ENCODE measurements at places on chromosomes 5 and 9.

- no peak for DNase-seq
Measured at GRCh38 chr5:123340928-123341327, 82.3 kb downstream of the CEP120 start.

- no peak for DNase-seq
Measured at GRCh38 chr5:61401726-61402125, 69.7 kb downstream of the ZSWIM6 start.

DNA sequence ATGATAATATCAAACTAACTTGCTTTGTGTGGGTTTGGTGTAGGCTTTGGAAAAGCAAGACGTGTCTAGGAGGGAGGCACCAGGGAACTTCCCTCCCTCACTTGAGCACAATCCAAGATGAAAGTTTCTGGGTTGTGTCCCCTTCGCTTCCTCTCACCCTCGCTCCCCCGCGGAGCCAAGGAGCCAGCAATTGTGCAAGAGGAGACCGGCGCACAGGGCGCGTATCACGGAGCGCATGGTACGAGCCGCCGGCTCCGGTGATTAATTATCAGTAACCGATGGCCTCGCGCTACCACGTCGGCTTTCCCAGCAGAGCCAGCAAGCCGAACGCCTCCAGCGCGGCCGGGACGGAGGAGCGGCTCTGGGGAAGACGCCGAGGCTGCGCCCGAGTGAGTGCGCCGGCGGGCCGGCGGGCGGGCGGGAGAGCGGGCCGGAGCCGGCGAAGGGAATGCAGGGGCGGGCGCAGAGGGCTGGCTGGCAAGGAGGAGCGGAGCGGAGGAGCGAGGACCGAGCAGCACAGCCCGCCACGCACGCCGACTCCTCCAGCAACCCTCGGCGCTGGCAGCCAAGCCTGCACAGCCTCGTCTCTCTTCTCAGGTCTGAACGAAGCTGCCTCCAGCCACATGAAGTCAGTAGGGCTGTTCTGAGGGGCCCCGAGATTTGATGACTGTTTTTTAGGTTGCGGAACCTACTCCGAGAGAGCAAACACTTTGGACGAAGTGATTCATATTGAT is 143.6 kb downstream of the BNC2 start:
- no peak for DNase-seq

GRCh38 chr9:27247756-27248155 is 49.2 kb downstream of the EQTN start:
- no peak for DNase-seq

- DNase-seq = no peak
Measured at GRCh38 chr5:101429241-101429640, 526.2 kb upstream of the ST8SIA4 start.

DNA sequence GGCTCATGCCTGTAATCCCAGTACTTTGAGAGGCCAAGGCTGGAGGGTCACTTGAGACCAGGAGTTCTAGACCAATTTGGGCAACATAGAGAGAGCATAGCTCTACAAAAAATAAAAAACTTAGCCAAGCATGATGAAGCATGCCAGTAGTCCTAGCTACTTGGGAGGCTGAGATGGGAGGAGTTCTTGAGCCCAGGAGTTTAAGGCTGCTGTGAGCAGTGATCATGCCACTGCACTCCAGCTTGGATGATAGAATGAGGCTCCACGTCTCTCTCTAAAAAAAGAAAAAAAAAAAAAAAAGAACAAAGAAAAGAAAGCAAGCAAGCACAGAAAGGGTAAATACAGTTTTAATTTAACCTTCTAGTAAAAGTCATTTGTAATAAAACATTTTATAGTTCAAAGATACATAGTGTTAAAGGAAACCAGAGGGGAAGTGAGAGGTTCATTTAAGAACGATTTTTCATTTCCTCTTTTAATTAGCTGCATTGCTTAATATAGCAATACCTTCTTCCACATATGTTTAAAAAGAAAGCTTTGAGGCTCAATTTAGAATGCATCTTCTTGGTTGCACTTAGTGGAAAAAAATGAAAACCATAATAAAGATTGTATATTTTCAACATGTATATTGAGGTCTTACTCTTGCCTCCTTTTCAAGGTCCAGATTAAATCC is 14.9 kb downstream of the GAPT start:
- no peak for DNase-seq

GRCh38 chr5:97454015-97454414 is 271.0 kb upstream of the RIOK2 start:
- no peak for DNase-seq

DNA sequence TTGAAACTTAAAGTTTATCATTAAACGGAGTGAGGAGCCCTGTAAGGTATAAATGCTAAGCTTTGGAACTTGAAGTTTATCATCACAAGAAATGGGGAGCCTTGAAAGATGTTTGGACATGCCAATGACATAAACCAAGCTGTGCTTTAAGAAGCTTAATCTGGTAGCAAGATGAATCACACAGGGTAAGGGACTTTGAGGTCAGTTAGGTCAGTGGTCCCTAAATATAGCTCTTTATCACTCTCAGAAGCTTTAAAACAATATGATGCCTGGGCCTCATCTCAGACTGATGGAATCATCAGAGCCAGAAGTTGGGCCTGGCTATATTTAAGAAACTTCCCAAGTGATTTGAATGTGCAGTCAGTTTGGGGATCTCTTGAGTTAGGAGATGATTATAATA is 85.7 kb downstream of the TNC start:
- DNase-seq = no peak

DNA sequence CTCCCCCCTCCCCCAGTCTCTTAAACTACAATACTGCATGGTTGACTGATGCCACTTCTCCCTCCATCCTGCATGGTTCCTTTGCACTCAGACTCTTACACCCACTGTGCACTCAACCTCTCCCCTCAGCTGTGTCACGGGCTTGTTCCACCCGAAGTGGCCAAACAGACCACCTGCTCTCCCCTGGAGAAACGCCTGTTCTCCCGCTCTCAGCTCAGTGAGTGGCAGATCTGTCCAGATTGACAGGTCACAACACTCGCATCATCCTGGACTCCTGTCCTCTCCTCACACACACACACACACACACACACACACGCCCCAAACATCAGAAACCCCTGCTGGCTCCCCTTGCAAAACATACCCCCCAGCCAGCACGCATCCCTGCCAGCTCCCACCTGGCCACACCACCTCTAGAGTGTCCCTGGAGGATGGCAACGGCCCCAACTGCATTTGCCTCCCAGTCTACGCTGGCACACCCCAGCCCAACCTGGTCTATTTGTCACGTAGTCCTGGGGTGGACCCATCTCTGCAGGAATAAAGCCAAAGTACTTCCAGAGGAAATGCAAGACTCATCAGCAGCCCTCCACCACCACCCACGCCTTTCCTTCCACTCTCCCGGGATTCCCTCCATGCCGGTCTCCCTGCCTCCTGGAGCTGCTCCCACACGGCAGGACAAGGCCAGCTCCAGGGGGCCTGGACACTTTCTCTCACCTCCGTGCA is 2.9 kb downstream of the OR2V1 start:
- DNase-seq = no peak

- no peak for DNase-seq
Measured at GRCh38 chr5:55387865-55388264, 80.1 kb downstream of the MTREX start.

GRCh38 chr5:171615705-171616640 is 169.6 kb upstream of the SMIM23 start:
- DNase-seq = no peak

DNA sequence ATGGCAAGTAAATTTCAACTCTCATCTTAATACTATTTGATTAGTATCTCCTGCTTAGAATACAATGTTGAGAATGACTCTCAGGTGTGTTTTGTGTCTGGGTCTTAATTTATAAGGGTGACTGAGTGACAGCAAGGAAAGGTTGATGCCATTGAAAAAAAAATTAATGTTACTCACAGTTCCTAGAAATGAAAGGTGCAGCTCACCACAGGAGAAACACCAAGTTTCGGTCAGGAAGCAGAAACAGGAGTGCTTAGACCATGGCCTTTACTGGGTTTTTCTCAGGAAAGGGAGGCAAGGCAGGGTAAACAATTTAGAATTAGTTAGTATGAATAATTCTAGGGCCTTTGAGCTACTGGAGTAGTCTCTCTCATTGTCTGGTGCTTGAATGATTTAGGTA is 159.2 kb upstream of the C9orf72 start:
- DNase-seq = no peak

GRCh38 chr9:85569988-85570387 is 171.8 kb downstream of the AGTPBP1 start:
- DNase-seq = no peak

DNA sequence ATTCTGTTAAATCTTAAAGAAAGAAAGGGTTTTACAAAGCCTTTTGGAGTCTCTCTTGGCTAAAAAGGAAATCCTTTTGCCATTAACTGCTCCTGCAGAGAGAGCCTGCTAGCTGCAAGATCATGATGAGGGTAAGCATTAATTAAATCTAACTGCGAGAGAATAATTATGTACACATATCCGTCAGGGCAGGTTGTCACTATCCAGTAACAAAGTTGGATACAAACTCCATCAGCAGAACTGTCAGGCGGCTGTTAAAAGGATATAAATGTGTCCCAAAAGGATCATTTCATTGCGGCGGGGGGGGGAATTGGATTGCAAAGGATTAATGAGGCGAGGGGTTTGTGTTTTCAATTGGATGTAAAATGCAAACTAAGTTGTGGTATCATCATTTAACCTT is 289.3 kb downstream of the ASTN2 start:
- no peak for DNase-seq

DNA sequence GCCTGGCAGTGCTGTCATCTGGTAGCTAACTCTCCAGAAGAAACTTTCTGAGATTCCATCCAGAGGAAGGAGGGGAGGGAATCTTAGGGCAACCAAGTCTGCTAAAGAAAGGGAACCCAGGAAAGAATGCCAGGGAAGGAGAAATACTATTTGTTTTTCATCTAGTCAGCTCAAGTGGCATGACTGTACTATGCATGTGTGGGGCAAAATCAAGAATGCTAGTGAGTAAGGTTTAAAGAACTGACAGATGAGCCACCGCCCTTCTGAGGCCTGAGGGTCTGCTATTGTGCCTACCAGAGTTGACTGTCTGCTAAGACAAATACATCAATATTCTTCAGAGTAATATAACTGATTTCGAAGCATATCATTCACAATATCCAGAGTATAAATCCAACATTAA is 204.2 kb downstream of the SLC12A2 start:
- DNase-seq = no peak

- no peak for DNase-seq
Measured at GRCh38 chr5:34450338-34450737, 205.8 kb upstream of the RAI14 start.

GRCh38 chr9:121700165-121700831 is 48.9 kb downstream of the DAB2IP start:
- peak; percentile 63 for DNase-seq

DNA sequence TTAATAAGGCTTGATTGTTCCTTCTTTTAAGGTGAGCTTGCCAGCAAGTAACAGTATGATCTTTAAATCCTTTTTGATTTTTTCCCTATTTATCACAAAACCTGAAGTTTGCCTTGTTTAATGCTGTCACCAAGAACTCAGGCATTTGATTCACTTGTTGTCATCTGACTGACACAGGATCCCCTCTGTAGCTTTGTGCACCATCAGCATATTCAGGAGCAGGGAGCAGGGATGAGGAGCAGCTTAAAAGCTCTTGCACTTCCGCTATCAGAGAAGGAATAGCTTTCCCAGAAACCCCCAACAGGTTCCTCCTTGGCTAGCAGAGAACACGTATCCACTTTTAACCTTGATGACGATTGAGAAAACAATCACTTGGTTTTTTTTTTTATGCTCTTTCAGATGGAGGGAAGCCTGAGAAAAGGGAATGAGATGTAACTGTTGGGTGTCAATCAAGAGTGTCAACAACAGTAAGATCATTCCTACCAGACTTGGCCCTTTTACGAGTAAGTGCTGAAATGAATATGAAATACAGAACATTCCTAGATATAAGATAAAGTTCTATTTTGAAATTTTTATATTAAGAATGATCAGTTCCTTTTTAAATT is 433.1 kb upstream of the CDH18 start:
- no peak for DNase-seq

DNA sequence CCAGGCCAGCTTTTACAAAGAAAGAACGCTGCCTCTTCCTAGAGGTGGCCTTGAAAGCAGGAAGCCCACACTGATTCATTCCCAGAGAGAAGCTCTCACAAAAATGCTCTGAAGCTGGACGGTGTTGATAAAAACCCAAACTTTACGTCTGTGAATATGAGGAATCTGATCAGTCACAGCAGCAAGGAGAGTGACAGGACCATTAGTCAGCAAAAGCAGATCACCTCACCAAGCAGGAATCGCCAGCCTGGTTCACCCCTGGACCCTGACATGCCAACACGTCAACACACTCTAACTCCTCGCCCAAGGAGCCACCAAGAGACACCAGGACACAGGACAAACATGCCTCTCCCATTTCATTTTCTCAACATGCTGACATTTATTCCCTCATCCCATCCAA is 70.6 kb upstream of the ZNF622 start:
- no peak for DNase-seq

DNA sequence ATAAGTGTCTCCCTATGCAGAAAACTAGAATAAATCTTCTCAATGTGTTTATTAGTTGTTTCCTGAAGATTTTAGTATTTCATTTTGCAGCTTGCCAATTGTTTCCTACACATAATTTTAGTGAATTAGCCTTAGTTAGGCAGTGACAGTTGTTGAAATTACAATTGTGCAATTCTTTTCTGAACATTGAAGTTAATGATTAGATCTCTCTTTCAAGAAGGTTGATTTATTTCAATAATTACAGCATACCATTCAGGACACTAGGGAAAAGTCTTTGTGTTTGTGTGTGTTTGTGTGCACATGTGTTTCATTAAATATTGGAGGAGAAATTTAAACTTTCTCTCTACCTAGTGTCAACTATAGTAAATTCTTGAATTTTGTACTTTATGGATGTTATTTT is 199.6 kb upstream of the MPDZ start:
- no peak for DNase-seq

GRCh38 chr5:66739021-66739420 is 142.8 kb downstream of the MAST4 start:
- DNase-seq = no peak

DNA sequence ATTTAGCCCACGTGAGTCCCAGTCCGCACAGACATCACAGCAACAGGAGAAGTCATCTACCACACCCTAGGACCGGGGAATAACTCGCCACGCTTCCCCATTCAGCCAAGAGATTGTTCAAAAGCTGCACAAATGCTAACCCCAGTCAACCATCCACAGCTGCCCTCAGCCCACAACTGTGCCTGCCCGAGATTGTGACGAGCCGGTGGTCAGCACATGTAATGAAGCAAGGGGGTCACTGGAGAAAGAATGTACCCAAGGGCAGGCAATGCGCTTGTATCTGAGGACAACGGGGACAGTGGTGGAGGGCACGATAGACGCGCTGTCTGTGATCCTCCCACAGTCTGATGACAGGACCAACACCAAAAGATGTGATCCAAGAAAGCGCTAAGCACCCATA is 67.8 kb downstream of the COL23A1 start:
- no peak for DNase-seq

- no peak for DNase-seq
Measured at GRCh38 chr5:36658038-36658756, 51.8 kb downstream of the SLC1A3 start.

GRCh38 chr5:158976035-158976434 is 123.7 kb downstream of the EBF1 start:
- no peak for DNase-seq
